ENCODE measurements at places on chromosomes 7 and 10.

DNA sequence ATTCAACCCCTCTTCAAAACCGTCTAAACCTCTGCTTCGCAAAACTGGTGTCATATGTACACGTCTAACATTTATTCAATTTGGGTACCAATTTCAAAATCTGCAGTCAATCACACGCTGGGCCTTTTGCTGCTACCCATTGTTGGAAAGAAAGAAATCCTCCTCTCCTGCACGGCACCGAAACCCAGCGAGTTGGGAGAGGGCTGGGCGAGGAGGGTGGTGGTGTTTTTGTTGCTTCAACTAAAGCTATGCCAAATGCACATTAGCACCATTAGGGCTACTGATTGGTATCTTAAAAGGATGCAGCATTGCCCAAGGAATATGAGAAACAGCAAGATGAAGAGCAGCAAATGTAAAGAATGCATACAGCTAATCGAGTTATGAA, 7.8 kb downstream of the EBF3 start:
- no peak for DNase-seq

DNA sequence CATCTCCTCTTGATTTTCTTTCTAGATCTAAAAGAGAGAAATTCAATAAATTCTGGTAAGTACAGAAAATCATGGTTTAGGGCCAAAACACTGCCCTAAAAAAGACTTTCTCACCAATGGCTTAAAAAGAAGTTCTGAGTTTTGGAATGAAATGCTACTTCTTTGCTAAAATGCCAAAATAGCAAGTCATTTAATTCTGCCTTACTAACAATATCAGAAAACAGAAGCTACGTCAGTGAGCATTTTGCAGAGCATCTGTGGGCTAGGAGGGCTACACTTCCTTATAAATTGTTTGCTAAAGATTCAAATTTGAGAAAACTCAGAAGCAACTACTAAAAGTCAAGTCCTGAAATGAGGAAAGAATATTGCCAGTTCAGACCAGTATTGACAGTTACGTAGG, 560.8 kb upstream of the CELF2 start:
- DNase-seq, result no peak

DNA sequence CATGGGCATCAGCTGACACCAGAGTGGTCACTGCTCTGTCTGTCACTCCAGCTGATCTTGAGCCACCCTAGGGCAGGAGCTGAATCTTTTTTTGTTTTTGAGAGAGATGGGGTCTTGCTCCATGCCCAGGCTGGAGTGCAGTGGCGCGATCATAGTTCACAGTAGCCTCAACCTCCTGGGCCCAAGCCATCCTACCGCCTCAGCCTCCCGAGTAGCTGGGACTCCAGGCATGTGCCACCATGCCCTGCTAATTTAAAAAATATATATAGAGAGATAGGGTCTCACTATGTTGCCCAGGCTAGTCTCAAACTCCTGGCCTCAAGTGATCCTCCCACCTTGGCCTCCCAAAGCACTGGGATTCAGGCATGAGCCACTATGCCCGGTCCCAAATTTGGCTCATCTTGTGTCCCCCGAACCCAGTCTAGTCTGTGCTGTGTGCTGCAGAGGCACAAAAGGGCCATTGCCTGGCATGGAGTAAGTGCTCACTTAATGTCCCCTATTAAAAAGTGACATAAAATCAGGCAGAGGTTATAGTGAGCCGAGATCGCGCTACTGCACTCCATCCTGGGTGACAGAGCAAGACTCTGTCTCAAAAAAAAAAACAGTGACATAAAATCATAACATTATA, 8.1 kb upstream of the FZD9 start:
- DNase-seq, result no peak

DNA sequence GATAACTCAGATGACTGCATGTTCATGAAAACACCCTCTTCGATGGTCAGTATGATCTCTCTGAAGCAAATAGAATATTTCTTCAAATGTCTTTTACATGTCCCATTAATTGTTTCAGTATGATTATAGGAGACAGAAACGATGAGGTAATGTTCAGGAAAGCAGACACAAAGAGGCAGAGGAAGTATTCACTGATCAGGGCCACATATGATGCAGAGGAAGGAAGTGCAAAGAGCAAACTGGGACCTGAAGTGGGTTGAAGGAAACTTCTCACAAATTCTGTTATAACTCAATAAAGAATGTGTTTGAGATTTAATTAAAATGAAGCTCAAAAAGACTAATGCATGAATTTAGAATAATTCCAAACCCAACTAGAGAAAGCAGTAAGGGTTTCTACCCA, 70.5 kb downstream of the TES start:
- DNase-seq, result no peak

GRCh38 chr10:29569795-29570194, 65.0 kb downstream of the SVIL start:
- no peak for DNase-seq

- DNase-seq, result no peak
Measured at GRCh38 chr10:100939763-100940344, 27.1 kb downstream of the SLF2 start.

GRCh38 chr10:59007307-59008025, 169.0 kb upstream of the PHYHIPL start:
- DNase-seq, result no peak

GRCh38 chr7:22885797-22886261, 63.2 kb upstream of the TOMM7 start:
- no peak for DNase-seq

GRCh38 chr10:116708877-116709276, 33.5 kb downstream of the HSPA12A start:
- DNase-seq, result no peak

GRCh38 chr7:30173058-30173897, 38.5 kb downstream of the MTURN start:
- no peak for DNase-seq

DNA sequence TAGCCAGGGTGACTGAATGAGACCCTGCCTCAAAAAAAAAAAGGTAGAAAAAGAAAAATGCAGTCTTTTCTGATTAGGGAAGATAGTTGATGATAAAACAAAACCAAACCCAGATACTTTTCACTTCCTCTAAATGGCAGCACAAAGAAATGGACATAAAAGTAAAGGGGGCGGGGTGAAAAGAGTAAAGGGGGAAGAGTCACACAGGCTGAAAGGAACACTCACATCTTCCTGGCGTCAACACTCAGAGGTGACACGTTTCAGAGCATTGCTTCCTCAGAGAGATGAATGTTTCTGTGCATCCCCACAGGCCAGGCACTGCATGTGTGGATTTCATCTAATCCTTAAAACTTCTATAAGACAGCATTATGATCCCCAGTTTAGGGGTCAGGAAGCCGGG, 81.2 kb downstream of the HIPK2 start:
- no peak for DNase-seq

- DNase-seq, result no peak
Measured at GRCh38 chr7:142498364-142498763, 240.5 kb upstream of the PRSS58 start.

Measured in cortex of kidney (tissue), 1 donor.